ELR (cell line): ENCODE measurements at places on chromosomes 12 and 14.
A peak's percentile ranks its signal among the peaks of the same experiment; 100 is the strongest.

GRCh38 chr12:125512541-125513298 lies 447.5 kb downstream of the AACS start:
- DNase-seq, result no peak

DNA sequence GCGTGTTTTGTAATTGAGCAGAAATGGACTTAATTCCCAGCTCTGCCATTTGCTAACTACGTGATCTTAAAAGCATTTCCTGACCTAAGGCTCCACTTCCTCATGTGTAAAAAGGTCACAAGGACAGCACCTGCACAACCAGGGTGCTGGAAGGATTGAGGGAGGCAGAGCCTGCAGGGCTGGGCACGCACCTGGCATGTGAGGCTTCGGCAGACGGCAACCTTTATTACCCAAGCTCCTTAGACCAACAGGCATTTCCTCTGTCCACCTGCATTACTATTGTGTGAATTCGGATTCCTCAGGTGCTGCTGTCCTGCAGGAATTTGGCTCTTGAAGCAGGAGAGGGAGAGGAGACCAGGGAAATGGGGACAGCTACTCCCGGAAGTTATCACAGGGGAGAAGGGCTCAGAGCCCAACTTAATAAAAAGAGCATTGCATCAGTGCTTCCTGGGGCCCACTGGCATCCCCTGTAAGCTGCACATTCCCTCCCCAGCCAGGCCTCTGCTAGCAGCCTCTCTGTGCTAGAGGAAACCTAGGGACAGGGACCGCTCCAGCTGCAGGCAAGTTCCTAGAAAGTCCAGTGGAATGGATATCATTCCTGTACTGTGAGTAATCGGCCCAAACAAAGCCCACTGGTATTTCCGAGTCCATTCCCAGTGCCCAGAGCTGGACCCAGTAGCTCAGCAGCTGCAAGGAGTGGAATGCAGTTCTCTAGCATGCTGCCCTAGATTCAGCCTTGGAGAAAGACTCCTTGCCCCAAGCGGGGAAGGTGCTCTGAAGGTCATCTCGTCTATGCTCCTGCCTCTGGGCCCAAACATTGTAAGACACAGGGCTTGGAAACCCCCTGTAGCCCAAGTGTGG lies 157.1 kb upstream of the CCND2 start:
- peak; percentile 90 for DNase-seq

- no peak for DNase-seq
Observed at GRCh38 chr12:11596141-11596540, 53.3 kb upstream of the ETV6 start.

GRCh38 chr14:56810836-56811592 lies 735 bp upstream of the OTX2 start:
- no peak for DNase-seq

DNA sequence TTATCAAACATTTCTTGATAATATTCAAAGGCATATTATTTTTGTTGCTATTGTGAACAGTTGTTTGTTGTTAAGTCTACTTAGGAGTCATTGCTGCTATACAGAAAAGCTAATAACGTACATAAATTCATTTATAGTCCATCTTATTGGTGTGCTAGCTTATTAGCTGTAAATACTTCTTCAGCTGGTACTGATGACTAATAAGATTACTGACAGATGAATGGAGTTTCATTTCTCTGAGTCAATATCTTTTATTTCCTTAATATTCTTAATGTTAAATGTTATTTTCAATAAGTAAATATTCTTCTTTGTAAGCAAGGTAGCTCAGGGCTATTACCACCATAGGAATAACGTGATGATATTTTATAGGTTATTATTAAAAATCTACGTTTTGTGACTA lies 139.4 kb upstream of the SLCO1C1 start:
- DNase-seq, result peak; percentile 1

DNA sequence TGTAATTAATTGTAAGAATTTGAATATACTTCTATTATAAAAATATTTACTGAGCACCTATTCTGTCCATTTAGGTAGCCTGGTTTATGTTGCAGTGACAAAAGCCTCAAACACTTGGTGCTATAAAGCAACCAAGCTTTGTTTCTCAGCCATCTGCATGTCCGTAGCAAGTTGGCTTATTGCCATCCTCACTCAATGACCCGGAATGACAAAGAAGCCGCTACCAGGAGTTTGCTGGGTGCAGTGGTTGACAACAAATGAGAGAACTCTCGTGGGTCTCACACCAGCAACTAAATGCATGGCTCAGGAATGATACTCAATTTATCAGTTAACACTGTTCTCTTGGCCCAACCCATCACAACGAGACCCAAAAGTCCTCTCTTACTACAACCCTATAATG lies 553.1 kb downstream of the DIO2 start:
- DNase-seq, result no peak

DNA sequence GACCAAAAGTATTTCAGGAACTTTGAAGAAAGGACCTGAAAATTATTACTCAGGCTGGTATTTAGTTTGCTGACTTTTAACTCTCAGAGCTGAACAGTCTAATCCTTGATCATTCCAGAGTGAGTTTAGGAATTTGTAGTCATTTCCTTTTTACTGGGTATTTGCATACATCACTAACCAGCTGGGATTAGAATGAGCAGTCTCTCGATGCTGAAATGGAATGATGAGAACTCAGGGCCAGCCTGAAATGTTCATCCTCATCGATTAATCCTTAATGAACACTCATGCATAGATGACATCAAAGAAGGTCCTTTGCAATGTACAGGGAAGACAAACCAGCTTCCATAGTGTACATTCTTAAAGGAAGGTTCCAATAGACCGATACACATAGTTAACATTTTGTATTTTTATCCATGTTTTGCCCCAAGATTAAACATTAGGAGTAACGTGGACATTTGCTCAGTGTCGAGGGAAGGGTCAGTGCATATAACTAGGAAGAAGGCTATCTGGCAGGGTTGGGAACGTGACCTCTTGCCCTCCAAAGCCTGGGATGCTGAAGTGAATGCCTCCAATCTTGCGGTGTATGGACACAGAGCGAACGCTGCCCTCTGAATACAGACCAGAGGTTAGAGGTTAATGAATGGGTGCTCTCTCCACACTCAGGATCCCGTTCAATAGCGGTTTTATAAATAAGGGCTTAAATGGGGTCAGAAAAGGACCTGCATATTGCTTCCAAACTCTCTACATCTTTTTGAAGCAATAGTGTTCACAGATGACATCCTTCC lies 14.5 kb downstream of the FBXL14 start:
- DNase-seq, result peak; percentile 77

DNA sequence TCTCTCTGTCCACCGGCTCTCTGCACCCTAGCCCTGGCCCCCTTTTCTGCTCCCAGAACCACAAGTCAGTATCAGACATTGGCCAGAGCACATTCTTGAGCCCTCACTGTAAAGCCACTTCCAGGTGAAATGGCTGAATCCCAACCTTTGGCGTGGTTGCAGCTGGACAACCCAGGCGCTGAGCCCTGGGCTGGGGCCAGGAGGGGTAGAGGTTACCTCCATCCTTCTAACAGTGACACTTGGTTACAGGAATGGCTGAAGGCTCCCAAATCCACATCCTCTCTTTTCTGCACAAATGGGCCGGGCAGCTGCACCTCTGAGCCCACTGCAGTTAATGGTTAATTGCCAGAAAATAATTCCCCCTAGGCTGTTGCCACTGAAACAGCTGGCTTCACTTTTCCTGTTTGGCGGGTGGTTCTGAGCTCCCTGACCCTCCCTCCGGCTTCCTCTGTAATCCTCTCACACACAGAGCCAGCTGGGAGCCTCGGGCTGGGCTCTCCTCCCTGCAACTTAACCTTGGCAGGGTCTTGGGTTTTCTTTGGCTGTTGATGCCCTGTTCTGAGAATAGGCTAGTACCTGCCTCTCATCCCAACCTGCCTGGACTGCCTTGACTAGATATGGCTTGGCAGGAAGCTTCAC lies 44.1 kb downstream of the TSPAN11 start:
- DNase-seq, result no peak

DNA sequence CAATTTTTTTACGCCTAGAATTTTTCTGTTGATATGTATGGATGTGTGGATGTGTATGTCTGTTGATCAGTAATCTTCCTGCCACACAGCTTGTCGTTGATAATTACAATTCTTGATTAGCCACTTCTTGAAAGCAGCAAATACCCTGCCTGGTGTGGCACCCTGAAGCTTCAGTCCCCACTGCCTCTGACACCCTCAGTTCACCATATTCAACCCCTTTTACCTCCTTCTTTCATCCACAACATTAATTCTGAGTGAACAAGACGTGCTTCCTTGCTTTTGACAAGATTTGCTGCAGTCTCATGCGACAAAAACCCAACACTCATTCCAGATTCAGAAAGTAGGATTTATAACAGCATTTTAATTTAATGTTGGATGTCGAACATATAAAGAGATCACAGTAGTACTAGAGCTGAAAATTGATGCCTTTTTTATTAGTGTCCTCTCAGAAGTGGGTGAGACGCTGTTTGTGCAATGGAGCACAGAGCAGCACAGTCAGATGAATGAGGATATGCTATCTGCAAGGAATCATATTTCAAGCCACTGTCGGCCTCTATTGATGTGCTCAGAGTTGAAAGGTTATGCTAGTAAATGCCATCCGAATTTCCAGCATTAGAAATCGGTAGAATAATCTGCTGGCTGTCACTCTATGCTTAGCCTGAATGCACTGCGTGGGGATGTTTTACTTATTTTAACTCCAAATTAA lies 383.7 kb downstream of the EGLN3 start:
- DNase-seq, result no peak

GRCh38 chr14:100537446-100538350 lies 49.5 kb downstream of the BEGAIN start:
- no peak for DNase-seq

- DNase-seq, result no peak
Observed at GRCh38 chr12:2262449-2262848, 209.7 kb downstream of the CACNA1C start.

DNA sequence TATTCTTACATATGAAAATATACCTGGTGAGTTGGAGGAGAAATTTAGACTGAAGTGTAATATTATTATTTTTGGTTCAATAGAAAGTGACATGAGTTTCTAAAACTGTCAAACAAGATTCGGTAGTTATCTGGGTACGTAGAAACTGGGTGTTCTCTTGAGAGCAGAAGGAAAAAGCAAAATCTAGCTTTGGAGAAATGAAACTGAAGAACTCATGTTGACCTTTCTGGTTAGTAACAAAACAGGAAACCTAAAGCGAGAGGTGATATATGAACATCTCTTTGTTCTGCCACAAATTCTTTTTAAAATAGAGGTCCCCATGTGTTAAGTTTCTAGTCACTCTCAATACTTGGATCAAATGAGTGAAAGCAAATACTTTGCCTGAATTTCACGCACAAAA lies 401.7 kb downstream of the TRHDE start:
- no peak for DNase-seq

DNA sequence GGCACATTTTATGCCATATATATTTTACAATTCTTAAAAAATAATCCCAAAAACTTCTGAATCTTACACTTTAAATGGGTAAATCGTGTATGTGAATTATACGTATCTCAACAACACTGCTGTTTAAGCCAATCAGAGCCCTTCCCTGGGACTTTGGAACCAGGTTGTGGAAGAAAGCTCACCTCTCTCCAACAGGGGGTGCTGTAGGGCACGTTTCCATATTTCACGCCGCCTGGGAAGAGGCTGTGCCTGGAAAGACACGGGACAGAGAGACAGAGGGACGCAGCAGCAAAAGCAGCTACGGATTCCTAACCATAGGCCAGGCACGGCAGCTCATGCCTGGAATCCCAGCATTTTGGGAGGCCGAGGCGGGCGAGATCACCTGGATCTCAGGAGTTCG lies 29.4 kb upstream of the FBRSL1 start:
- DNase-seq, result peak; percentile 23

DNA sequence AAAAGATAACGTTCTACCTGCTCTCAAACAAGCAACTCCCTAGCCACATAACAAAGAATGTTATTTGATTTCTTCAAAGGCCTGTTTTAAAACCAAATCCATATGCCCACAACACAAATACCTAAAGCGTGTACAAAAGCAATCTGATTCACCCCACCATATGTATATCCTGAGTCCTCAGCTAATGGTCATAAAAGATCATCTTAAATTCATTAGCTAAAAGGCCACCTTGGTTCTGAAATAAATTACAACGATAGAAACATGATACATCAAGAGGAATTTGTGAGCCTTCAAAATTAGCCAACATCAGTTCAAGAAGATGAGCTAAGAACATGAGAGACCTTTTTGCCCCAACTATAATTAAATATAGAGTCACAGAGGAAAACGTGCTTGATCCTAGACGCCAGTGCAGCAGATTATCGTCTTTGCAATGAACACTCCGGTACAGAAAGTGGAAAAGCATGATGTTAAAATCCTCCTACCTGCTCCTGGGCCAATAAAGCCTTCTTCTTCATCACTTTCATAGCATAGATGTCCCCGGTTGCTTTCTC lies 20.0 kb downstream of the CIT start:
- no peak for DNase-seq

DNA sequence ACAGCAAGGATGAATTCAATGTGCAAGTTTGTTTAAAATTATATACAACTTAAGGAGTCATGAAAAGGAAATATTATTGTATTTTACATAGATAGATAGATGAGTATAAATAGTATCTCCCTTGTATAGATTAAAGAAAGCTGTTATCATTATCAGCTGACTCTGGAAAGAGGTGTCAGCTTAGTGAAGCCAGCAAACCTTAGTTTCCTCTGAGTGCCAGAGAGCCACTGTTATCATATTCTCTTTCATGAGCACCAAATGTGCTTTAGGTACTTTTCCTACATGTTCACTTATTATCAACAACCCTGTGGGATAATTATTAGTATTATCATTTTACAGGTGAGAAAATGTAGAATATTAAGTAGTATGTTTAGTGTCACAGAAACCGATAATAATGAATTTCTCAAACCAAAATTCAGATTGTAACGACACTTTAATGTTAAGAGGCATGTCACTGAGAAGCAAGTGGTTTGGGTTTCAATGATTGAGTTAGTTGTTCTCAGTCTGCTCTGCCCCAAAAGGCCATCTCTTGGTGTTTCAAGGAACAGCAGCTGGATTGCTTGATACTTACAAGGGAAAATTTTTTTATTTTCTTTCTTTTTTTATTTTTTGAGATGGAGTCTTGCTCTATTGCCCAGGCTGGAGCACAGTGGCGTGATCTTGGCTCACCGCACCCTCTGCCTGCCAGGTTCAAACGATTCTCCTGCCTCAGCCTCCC lies 53.7 kb downstream of the PLEKHA5 start:
- peak; percentile 45 for DNase-seq

- peak; percentile 2 for DNase-seq
Observed at GRCh38 chr12:32947206-32948067, 50.9 kb upstream of the PKP2 start.
